ENCODE measurements at places on chromosomes 16 and 17. TPM values are rescaled to one million over a fixed set of nuclear protein-coding genes. Genes with fewer than 3 reads are reported as not detected.

DNA sequence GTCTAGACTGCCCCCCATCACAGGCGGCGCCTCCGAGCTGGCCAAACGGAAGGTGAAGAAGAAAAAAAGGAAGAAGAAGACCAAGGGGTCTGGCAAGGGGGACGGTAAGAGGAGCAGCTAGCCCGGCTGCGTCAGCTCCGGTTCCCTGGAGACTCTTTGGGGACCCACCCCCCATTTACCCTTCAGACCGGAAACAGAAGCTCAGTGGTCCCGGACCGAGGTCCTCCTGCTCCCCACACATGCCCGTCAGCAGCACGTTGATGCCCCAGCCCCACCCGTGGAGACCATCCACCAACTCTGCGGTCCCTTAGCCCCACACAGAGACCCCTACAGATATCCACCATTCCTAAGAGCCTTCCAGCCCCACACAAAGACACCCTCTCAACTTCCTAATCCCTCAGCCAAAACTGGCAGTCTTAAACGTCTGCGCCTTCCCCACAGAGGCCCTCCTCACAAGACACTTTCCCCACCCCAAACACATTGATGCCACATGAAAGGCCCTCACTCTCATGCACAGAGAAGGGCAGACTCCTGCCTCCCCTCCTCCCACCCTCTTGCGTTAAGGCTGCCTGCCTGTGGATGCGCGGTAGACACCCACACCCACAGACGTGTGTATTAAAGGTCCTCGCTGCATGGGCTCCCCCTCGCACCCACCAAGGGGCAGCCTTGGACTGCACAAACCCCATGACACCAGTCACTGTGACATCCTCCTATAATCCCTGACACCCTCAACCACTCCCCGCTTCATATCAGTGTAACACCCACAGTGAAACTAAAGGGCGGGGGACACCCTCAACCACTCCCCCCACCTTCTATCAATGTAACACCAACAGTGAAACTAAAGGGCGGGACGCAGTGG lies 58.2 kb upstream of the RPH3AL start:
- peak overlapping the region; percentile 94 for H3K27ac ChIP-seq
- peak overlapping the region; percentile 91 for H3K4me3 ChIP-seq
- peaks cover 20% of the 10 kb centered on the region for H3K27me3 ChIP-seq
- H3K4me1 ChIP-seq: peaks cover 6% of the 10 kb centered on the region
- DNase-seq: peak; percentile 25
- H3K36me3 ChIP-seq: no peaks in the 10 kb centered on the region

DNA sequence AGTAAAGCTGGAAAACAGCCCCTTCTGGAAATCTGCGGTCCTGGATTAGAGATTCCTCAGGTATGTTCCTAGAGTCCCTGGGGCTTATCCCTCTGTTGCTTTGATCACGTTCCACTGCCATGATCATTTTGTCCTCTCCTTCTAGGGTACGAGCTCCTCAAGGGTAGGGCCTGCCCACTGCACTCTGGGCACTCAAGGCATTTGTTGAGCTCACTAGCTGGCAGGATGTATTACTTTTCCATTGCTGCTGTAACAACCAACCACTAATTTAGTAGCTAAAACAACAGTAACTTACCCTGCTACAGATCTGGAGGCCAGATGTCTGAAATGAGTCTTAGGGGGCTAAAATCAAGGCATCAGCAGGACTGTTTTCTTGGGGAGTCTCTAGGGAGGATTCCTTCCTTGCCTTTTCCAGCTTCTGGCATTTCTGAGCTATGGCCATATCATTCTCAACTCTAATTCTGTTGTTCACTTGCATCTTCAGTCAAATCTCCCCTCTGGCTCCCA lies 65.7 kb downstream of the ARSG start:
- H3K4me3 ChIP-seq: no peak overlapping the region
- H3K27ac ChIP-seq: no peak overlapping the region
- no peak for DNase-seq
- H3K36me3 ChIP-seq: no peaks in the 10 kb centered on the region
- H3K27me3 ChIP-seq: no peaks in the 10 kb centered on the region

GRCh38 chr17:74898376-74898946 lies 5.0 kb upstream of the FADS6 start:
- H3K27ac ChIP-seq: no peak overlapping the region
- H3K4me1 ChIP-seq: no peaks in the 10 kb centered on the region
- peaks cover 9% of the 10 kb centered on the region for H3K27me3 ChIP-seq

DNA sequence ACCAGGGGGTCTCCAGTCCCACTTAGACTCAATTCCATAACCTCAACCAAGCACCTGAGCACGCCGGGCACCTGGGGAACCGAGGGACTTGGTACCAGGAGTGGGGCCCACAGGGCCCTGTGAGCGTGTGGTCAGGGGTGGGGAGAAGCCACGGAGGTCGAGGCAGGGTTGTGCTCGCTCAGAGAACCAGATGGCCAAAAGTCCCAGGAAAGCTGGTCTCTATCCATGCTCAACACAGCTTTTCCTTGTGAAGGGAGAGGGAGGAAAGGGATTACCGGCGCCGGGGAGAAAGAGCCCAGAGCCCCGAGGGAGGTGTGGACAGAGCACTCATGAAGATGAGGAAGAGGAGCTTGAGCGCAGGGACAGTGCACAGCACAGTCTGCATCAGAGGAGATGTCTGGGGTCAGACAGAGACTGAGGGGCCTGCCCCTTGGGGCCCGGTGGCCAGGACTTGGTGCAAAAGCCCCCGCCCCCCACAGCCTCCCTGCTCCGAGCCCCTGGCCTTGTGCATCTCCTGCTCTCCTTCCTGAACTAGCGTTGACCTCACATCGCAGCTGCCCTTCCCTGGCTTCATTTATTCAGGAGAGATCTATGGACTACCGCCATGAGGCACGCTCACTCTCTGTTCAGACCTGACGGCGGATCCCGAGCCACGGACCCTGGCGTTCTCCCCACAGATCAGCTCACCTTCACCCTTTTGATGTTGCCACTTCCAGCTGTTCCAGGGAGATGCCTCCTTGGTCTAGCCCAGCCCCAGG lies 355.4 kb upstream of the TNRC6C start:
- peaks cover 13% of the 10 kb centered on the region for H3K27me3 ChIP-seq
- H3K4me3 ChIP-seq: no peak overlapping the region
- H3K4me1 ChIP-seq: peaks cover 18% of the 10 kb centered on the region
- no peaks in the 10 kb centered on the region for H3K36me3 ChIP-seq
- no peak overlapping the region for H3K27ac ChIP-seq

DNA sequence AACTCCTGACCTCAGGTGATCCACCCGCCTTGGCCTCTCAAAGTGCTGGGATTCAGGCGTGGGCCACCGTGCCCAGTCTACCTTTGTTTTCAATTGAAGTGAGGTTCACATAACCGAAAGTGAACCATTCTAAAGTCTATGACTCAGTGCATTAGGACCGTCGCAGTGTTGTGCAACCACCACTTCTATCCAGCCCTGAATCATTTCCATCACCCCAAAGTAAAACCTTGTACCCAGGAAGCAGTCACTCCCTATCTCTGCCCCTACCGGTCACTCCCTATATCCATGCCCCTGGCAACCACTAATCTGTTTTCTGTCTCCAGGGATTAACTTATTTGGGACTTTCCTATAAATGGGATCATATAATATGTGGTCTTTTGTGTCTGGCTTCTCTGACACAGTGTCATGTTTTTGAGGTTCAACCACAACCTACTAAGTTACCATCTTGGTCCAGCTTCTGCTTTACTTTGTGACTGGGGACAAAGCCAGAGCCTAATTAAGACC lies 28.3 kb upstream of the CDC42EP4 start:
- peaks cover 13% of the 10 kb centered on the region for H3K27me3 ChIP-seq
- H3K4me1 ChIP-seq: peaks cover 49% of the 10 kb centered on the region
- H3K27ac ChIP-seq: peak overlapping the region; percentile 43
- H3K4me3 ChIP-seq: no peak overlapping the region
- H3K36me3 ChIP-seq: no peaks in the 10 kb centered on the region

DNA sequence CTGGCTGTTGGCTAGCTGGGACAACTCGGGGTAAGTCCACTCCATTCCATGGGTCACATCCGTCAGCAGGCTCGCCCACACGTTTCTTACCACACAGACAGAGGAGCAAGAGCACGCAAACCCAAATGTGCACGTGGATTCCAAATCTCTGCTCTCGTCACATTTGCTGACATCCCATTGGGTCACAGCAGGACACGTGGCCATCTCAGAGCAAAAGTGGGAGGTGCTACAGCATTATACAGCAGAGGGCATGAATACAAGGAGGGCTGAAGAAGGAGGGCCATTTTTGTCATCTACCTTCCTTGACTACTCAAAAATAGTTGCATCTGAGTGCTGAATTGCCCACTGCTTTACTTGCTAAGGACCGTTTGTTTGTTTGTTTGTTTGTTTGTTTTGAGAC lies 84.7 kb downstream of the RBBP6 start:
- H3K27ac ChIP-seq: no peak overlapping the region
- H3K4me3 ChIP-seq: no peak overlapping the region
- H3K36me3 ChIP-seq: no peaks in the 10 kb centered on the region

DNA sequence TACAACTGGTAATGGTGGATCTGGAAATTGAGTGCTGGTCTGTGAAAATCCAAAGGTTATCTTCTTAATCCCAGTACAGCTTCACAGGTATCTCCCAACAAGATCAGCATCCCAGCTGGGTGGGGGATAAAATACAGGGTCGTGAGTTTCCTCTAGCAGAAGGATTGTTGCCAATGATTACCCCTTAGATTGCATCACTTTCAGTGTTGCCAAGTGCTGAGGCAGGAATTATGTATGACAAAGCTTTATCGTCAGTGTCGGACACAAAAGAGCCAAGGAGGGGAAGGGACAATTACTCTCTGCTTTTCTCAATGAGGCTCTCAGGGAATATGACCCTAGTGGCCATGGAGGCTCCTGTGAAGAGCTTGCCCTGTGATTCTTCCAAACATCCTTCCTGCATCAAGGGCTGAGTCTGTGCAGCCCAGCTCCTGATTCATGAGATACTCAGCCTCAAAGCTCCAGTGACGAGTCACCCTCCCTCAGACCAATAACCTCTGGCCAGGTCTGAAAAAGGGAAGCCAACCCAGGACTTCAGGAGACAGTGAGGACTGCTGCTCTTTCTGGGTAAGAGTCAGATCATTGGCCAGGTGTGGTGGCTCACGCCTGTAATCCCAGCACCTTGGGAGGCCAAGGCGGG lies 15.0 kb downstream of the OR1F1 start:
- H3K36me3 ChIP-seq: peaks cover 16% of the 10 kb centered on the region
- peaks cover 3% of the 10 kb centered on the region for H3K27me3 ChIP-seq

DNA sequence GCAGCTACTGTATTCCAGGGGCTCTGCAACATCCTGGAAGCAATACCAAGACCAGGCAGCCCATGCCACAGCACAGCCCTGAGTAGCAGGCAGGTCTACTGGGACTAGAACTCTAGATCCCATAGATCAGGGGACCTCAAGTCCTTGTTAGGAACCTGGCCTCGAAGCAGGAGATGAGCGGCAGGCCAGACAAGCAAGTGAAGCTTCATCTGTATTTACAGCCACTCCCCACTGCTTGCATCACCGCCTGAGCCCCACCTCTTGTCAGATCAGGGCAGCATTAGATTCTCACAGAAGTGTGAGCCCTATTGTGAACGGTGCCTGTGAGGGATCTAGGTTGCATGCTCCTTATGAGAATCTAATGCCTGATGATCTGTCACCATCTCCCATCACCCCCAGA lies 295.7 kb upstream of the TNRC6C start:
- no peak for DNase-seq
- H3K4me1 ChIP-seq: peaks cover 10% of the 10 kb centered on the region
- H3K27ac ChIP-seq: no peak overlapping the region
- H3K4me3 ChIP-seq: no peak overlapping the region

GRCh38 chr17:35548208-35548810 lies 10.8 kb upstream of the SLFN12L start:
- no peak overlapping the region for H3K27ac ChIP-seq
- no peaks in the 10 kb centered on the region for H3K36me3 ChIP-seq
- H3K4me1 ChIP-seq: no peaks in the 10 kb centered on the region
- no peak overlapping the region for H3K4me3 ChIP-seq

DNA sequence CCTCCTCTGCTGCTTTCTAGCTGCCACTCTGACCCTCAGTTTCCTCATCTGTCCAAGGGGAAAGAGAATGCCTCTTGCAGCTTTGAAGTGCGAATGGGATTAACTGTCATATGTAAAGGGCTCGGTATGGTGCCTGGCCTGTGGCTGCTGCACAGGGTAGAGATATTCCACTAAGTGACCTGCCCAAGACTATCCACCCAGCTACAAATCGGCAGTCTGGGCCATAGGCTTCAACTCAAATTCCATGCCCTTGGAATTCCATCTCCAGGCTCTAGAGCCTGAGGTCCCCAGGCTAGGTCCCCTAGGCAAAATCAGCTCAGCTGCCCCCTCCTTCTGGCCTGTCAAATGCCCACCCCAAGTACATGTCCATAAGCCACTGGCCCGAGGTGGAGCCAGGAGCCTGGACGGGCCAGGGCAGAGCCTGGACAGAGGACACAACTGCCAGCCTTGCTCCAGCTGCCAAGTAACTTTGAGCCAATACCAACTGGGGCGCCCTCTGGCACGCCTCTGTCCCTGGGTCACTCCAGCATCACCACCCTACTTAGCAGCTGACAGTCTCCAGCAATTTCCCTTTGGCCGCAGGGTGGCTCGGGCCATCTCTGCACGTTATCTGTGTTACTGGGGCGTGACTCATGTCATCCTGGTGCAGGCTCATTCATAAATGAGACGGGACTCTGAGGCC lies 57.2 kb downstream of the SDK2 start:
- DNase-seq: no peak
- no peak overlapping the region for H3K4me3 ChIP-seq
- H3K27me3 ChIP-seq: peaks cover 14% of the 10 kb centered on the region
- H3K36me3 ChIP-seq: no peaks in the 10 kb centered on the region
- H3K4me1 ChIP-seq: peaks cover 34% of the 10 kb centered on the region
- no peak overlapping the region for H3K27ac ChIP-seq

GRCh38 chr16:72787514-72788268 lies 260.2 kb downstream of the ZFHX3 start:
- peaks cover 6% of the 10 kb centered on the region for H3K27me3 ChIP-seq
- peak; percentile 73 for DNase-seq
- peak overlapping the region; percentile 28 for H3K27ac ChIP-seq
- H3K36me3 ChIP-seq: no peaks in the 10 kb centered on the region
- H3K4me3 ChIP-seq: peak overlapping the region; percentile 86

The MYBBP1A gene
- total RNA-seq: 44.8 TPM

The BTBD17 gene
- total RNA-seq: 310 TPM

The INCA1 gene
- 0.44 TPM for total RNA-seq

Measured in glutamatergic neuron (in vitro differentiated cells).